Muscle of leg (tissue), 16 donors: ENCODE measurements at places on chromosomes 11 and 22. TPM values are rescaled to one million over a fixed set of nuclear protein-coding genes. Genes with fewer than 3 reads are reported as not detected.
A peak's percentile ranks its signal among the peaks of the same experiment; 100 is the strongest.

GRCh38 chr11:69156235-69156639 lies 502 bp downstream of the SMIM38 start:
- peaks cover 51% of the 10 kb centered on the region for H3K4me1 ChIP-seq
- no peak overlapping the region for H3K4me3 ChIP-seq
- peaks cover 5% of the 10 kb centered on the region for H3K27me3 ChIP-seq

- no peak overlapping the region for H3K4me3 ChIP-seq
- H3K27me3 ChIP-seq = no peaks in the 10 kb centered on the region
- H3K27ac ChIP-seq = no peak overlapping the region
- no peaks in the 10 kb centered on the region for H3K36me3 ChIP-seq
- peak; percentile 38 for DNase-seq
Observed at GRCh38 chr11:44016131-44016530, 31.6 kb upstream of the ACCSL start.

DNA sequence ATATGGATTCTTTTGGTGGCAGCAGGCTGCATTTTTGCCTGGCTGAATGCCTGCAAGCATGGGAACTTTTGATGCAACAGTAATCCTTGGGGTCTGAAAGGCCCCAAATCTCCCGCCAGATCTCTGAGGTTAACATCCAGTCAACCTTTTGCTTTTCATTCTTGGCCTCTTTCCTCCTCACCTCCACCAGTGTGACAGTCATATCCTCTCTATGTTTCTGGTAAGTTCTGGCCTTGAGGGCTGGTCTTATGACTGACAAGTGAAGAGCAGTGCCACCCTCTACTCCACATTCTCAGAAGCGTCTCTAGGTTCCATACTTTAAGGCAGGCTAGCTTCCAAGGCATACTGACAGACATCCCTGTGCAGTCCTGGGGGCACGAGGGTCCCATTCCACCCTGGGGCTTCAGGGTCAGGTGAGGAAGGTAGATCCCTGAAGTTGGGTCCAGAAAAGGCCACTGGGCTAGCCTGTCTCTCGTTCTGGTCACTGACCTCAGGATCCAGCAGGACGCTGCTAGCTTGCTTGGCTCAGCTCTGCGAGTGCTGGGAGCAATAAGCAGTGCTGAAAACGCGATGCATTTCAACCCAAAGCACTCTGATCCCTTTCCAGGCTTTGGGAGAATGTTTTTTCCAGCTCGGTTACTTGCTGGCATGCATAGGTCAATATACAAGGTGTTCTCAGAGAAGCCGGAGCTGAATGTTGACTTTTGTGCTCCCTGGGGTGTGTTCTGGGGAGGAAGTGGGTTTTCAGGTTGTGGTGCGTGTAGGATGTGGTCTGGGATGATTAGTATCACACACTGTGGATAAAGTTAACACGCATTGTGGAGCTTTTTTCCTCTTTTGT lies 75.2 kb downstream of the PTPRJ start:
- DNase-seq = peak; percentile 69
- no peak overlapping the region for H3K4me3 ChIP-seq
- H3K36me3 ChIP-seq = no peaks in the 10 kb centered on the region
- no peaks in the 10 kb centered on the region for H3K27me3 ChIP-seq
- peaks cover 9% of the 10 kb centered on the region for H3K4me1 ChIP-seq

- DNase-seq = no peak
- H3K36me3 ChIP-seq = no peaks in the 10 kb centered on the region
- H3K27me3 ChIP-seq = peaks cover 6% of the 10 kb centered on the region
- peaks cover 26% of the 10 kb centered on the region for H3K4me1 ChIP-seq
Observed at GRCh38 chr22:27714068-27714467, 87.5 kb downstream of the MN1 start.

Gene GRAP2
- polyA plus RNA-seq = 0.79 TPM

- H3K4me1 ChIP-seq = peaks cover 19% of the 10 kb centered on the region
- DNase-seq = no peak
- H3K4me3 ChIP-seq = no peak overlapping the region
- no peaks in the 10 kb centered on the region for H3K36me3 ChIP-seq
- no peak overlapping the region for H3K27ac ChIP-seq
- peaks cover 6% of the 10 kb centered on the region for H3K27me3 ChIP-seq
Observed at GRCh38 chr11:134055029-134055428, 13.8 kb upstream of the JAM3 start.

Gene PLXNB2
- polyA plus RNA-seq = 93.3 TPM
